ENCODE measurements at places on chromosomes 2 and 18.

GRCh38 chr2:46848447-46848846 is 67.2 kb downstream of the MCFD2 start:
- no peak for DNase-seq

GRCh38 chr2:231297108-231297908 is 98.2 kb upstream of the B3GNT7 start:
- peak; percentile 34 for DNase-seq

- peak; percentile 2 for DNase-seq
Measured at GRCh38 chr2:99488539-99489062, 1.2 kb downstream of the REV1 start.

DNA sequence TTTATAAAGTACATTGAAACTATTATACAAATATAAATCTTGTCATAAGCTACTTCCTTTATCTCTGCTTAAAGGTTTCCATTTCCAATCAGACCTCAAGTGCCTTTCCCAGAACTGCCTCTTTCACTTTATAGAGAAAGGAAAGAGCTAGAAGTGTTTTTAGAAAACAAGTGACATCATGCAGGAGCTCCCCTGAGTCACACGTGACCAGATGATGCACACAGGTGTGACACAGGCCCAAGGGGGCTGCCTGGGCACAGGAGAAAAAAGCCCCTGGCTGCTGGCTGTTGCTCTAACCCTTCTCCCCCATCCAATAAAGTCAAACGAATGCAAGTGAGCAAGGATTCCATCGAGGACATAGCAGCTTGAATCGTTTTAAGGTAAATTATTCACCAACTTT is 21.4 kb upstream of the SH3BP4 start:
- DNase-seq: no peak

GRCh38 chr18:23196119-23197007 is 61.1 kb downstream of the CABLES1 start:
- DNase-seq: no peak

DNA sequence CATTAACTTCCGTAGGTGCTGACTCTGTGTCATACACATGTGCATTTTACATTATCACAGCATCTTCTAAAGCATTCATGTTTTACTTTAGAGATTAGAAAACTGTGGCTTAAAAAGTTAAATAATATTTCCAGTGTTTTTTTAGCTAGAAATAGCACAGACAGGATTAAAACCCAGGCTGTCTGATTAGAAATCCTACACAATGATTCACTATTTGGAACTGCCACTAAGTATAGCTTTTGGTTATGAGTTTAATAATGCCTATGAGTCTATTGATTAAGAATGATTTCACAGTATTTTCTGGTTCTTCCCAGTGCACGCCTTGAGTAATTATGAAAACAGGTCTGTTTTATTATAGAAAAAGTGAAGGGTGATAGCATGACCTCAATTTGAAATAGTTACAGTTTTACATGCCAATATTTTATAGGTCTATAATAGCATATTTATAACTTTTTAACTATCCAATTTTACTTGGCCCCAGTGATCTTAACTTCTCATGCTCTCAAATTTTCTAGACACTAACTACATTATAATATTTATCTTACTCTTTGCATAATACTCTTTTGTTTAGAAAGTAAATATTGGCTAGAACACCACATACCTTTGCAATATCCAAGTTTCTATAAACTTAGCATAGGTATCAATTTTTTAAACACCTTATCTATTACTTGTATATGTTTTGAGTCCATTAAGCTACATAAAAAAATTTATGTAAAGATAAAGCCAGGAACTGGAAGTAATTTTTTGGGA is 313.2 kb downstream of the RND3 start:
- no peak for DNase-seq

GRCh38 chr2:88671786-88672427 is 19.6 kb upstream of the RPIA start:
- peak; percentile 8 for DNase-seq

Measured in anterior cingulate cortex (tissue), 58 donors.